AG04449 (cell line): ENCODE measurements at places on chromosomes 12 and 14.

DNA sequence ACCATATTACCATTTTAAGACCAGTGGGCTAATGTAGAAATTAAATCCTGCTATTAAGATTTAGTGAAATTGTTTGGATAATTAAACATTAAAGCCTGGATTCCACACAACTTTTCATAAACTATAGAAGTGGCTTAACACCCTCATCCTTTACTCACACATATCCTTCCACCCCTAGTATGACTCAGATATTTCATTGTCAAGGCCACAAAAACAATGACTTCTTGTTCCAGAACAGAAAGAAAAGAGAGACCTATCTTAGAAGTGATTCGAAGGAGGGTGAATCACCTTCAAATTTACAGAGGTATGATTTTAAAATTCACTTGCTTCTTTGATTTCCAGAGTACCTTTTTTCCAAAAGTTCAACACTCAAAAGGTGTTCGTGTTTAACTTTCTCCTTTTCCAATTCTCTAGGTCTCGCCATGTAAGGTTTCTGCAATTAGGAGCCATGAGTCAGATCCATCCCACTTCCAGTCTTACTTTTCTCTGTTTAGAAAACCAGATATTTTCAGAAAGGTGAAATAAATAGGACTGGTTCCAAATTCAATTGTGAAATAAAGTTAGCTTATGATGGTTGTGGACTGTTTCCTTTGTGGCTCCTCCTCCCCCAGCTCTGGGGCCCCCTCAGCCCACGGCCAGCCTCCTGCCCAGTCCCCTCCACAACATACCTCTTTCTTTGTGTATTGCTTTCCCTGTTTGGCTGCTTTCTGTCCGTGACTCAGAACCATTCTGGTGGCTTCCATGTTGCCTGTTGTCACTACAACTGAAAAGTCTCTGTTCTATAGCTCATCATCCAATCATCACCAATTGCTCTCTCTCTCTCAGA lies 24.6 kb upstream of the MGP start:
- DNase-seq: no peak

DNA sequence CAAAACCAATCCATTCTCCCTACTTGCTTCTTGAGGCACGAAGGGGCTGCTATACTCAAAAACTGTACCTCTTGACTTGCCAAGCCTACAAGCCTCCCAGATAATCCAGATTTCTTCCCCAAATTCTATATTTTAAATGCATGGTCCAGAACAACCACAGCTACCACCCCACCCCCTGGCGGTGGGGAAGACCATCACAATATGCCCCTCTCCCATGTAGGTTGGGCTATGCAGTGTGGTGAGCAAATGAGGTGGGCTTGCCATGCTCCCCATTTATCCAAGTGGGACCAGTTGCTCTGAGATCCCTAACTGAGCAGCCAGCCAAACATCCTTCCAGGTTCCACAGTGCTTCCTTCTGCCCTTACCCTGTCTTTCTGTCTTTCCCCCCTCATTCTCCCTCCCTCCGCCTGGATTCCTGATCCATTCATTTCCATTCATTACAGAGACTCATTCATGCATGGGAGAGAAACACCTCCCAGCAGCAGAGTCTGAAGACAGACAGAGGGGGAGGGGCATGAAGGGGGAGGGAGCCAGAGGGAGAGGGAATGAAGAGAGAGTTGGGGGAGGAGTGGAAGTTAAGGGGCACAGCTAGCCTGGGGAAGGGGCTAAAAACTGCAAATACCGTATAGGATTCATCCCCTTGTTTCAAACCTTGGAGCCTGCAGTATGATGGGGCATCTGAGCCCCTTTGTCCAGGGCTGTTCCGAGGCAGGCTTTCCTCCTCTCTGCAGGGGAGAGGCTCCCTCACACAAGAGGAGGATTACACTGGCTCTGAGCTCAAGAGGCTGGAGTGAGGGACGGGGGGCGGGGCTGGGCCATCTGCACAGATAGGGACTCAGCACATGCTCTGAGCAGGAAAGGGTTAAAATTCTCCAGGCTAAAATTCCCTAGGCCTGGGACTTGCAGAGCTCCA lies 4.4 kb downstream of the ZNF219 start:
- DNase-seq: no peak

DNA sequence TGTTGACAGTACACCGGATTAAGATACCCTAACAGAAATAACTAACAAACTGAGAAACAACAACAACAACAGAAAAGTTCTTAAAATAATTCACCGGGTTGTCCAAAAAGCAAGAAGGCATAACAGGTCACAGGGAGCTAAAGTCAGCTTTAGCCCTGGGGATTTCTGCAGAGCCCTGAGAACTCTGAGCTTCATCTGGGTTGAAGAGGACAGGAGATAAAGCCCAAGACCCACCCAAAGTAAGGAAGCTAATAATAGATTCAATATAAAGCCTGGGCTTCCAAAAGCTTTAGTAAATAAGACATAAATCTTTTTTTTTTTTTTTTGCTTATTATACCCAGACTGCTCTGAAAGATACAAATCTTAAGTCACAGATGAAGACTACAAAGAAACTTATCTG lies 44.1 kb upstream of the MTERF2 start:
- no peak for DNase-seq

GRCh38 chr12:77401770-77402081 lies 336.4 kb upstream of the E2F7 start:
- no peak for DNase-seq

GRCh38 chr14:95535226-95536021 lies 574 bp downstream of the GLRX5 start:
- no peak for DNase-seq

GRCh38 chr12:92504594-92504981 lies 198.2 kb upstream of the PLEKHG7 start:
- no peak for DNase-seq

- no peak for DNase-seq
These were observed at the start of gene TMCC3 for GRCh38 chr12:94650143-94651056. Gene TMCC3 (minus strand): TSS chr12:94650557. CDS start chr12:94650430, 127 bp downstream.

DNA sequence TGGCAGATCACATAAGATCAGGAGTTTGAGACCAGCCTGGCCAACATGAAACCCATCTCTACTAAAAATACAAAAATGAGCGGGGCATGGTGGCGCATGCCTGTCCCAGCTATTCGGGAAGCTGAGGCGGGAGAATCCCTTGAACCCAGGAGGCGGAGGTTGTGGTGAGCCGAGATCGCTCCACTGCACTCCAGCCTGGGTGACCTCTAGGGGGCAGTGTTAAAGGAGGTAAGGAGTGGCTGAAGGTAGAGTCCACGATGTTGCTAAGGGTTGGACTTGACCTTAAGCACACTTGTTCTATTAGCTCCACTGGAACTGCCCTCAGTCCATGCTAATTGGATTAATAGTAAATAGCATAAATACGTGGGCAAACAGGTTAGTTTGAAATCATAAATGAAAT lies 62.4 kb upstream of the PSMC1 start:
- no peak for DNase-seq

DNA sequence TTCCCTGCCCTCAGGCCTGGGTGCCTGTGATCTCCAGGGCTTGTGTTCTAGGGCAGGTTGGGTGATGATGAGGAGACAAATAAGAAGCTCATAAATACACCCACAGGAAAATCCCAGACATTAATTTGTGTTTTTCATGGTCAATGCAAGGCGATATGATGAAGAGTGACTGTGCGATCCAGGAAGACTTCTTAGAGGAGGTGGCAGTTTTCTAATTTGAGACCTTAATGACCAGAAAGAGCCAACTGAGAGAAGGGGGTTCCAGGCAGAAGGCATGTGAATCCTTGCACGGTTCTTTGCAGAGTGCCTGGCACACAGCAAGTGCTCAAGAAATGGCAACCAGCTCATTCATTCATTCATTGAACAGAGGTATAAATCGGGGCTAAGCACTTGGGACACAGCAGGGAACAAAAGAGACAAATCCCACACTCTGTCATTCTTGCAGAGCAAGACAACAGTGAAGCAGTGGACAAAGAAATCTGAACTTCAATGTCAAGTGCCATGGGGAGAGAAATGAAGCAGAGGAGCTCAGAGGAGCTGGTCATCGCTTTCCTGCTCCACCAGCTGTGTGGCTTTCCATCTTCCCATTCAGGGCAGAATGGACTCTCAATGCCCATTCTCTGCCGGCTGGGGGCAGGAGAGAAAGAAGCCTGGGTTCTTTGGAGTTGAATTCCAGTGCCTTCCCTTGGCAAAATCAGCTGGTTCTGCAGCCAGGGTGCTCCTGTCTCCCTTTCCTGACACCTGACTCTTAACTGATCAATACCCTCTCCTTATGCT lies 128.3 kb downstream of the AACS start:
- DNase-seq: no peak

- no peak for DNase-seq
These were observed 367.4 kb upstream of the TBX3 start for GRCh38 chr12:115051378-115051777.

DNA sequence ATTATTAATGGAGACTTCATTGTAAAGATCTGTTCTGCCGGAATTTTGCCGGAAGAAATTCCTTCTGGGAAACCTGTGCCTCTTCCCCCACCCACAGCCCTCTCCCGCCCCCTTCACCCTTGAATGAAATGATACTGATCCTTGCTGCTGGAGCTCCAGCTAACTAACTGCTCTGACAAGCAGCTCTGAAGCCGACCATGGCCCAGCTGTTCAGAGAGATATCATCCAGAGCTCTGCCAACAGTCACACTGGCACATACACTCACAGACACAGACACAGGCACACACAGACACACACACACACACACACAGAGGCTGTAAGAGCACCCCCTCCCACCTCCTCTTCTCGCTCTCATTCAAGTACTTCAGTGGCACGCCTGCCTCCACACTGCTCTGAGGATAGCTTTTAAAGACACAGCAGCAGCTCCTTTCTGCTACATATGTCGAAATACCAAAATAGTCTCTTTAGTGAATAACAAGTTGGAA lies 88.6 kb downstream of the R3HDM2 start:
- DNase-seq: no peak

- peak; percentile 86 for DNase-seq
These were observed 7.7 kb upstream of the IFNG-AS1 start for GRCh38 chr12:67981287-67982162.

DNA sequence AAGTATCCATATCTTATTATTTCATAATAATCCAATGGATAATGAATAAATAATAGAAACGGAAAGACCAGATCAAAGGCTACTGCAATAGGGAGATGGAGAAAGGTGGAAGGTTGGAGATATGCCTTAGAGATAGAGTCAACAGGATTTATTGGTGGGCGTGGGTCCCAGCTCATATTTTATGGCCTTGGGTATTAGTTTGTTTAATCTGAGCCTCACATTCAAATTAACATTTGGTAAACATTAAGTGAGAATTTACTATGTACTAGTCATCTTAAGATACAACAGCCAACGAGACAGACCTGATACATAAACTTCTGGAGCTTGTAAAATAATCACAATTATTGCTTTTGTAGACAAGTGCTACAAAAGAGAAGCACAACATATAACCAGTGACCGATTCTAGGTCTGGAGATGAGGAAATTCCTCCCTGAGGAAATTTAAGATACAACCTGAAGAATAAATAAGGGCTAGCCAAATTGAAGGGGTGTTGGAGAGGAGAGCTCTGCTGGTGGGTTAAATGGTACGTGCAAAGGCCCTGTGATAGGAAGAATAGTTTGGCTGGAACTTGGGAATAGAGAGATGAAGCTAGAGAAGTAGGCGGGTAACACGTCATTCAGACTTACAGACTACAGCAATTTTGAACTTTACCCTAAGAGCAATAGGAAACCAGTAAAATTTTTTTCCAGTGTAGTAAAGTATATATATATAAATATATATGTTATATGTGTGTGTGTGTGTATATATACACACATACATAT lies 16.1 kb downstream of the LTBR start:
- no peak for DNase-seq

DNA sequence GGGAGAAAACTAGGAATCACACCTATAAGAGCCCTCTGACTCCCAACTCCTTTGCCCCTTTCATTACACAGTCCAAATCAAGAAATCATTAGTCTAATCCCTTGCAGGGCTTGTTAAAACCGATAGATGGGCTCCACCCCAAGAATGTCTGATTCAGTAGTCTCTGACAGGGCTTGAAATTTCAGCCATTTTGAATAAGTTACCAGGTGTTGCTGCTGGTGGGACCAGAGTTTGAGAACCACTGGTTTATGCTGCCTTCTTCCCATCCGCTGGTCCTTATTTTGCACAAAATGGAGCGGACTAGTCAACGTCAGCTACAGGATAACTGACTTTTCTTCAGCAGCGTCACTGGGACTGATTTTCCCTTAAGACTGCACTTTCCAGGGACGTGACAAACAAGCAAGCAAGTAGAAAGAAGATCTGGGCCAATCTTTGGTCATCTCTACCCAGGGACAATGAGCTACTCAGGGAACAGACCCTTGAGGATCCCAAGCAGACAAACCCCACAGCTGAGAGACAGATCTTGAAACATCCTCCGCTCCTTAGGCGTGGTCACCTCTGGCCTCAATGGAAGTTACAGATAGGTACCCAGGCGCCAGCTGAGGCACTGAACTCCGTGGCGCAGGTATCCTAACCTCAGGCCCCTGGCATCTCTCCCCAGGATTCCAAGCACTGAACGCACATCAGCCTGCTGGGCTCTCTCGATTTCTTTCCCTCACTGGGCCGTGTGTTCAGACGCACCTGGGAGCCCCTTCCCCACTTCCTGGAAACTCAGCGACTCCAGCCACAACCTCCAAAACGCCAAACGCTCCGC lies 900 bp downstream of the KCTD10 start:
- DNase-seq: no peak

DNA sequence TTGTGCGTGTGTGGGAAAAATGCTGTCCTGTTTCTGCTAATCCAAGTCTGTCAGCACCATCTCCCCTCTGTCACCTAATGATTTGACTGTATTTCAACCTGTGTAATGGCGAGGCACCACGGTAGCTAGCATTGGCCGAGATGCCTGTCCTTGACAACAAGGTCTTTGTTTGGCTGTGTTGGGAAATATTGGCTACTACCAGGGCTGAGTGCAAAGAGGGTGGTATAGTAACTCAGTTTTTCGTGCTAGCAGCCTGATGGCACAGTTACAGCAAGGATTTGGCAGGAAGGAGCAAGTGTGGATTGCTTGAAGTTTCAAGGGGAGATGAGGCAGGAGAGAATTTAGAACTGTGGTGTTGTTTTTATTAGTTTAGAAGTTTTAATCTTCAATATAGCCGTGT lies 440.3 kb upstream of the RGS6 start:
- no peak for DNase-seq

DNA sequence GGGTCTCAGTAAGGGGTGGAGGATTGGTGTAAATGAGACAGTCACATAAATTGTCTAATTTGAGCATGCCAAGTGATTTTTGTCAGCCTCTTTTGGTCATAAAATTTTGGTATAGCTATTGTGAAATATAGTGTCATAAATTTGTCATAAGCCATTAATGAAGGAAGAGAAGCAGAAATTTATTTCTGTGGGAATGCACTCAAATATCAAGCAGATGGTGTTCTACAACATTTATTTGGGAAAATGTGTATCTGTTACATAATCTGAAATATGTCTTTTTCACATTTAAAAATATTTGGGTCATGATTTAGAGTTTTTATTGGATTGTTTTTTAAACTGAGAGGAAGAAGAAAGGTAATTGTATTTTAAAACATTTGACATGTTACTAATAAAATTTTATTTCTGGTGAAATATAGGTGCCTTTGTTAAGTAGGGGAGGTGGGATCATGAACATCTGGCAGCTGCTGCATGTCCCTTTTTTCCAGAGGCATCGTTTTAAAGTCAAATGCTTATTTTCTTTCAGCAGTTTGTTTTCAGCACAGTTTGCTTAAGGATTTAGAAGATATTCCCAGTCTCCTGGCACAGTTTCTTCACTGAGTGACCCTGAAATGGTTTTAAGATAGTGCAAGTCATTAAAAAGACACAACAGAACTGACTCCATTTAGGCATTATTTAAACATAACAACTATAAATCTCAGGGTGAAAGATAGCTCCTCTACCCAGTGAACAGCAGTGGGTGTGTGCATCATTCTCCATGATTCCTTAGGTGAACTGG lies 371.7 kb downstream of the SNAPC1 start:
- DNase-seq: no peak

GRCh38 chr14:68473794-68474193 lies 319.1 kb downstream of the ZFP36L1 start:
- no peak for DNase-seq
